Activated B cell treated with CpG ODN at 0.5 μM for 24 hours (primary cell): ENCODE measurements at places on chromosomes 7 and 10. TPM values are rescaled to one million over a fixed set of nuclear protein-coding genes. Genes with fewer than 3 reads are reported as not detected.

The UCN3 gene
- not detected in 2 replicates for total RNA-seq

The TET1 gene
- total RNA-seq, result 0.54 and 0.69 TPM in 2 replicates

The GBX1 gene
- total RNA-seq, result not detected in 2 replicates

The ZNF511 gene
- total RNA-seq, result 56.7 and 58.2 TPM in 2 replicates

- no peak for DNase-seq
- H3K27me3 ChIP-seq, result no peaks in the 10 kb centered on the region
- H3K4me1 ChIP-seq, result no peaks in the 10 kb centered on the region
- no peaks in the 10 kb centered on the region for H3K36me3 ChIP-seq
- no peak overlapping the region for H3K4me3 ChIP-seq
- no peak overlapping the region for H3K27ac ChIP-seq
Observed at GRCh38 chr7:122588621-122589020, 110.3 kb downstream of the RNF133 start.

- H3K36me3 ChIP-seq, result peaks cover 18% of the 10 kb centered on the region
- DNase-seq, result no peak
- H3K27me3 ChIP-seq, result no peaks in the 10 kb centered on the region
- H3K4me1 ChIP-seq, result peaks cover 3% of the 10 kb centered on the region
Observed at GRCh38 chr10:7233259-7233991, 177.4 kb downstream of the SFMBT2 start.

GRCh38 chr10:70265032-70265689 lies 18.6 kb downstream of the NPFFR1 start:
- no peak overlapping the region for H3K27ac ChIP-seq
- H3K4me1 ChIP-seq, result no peaks in the 10 kb centered on the region
- no peak for DNase-seq

- no peak overlapping the region for H3K27ac ChIP-seq
- no peak overlapping the region for H3K4me3 ChIP-seq
- no peaks in the 10 kb centered on the region for H3K4me1 ChIP-seq
- DNase-seq, result no peak
Observed at GRCh38 chr7:52705768-52706167, 329.7 kb upstream of the POM121L12 start.

DNA sequence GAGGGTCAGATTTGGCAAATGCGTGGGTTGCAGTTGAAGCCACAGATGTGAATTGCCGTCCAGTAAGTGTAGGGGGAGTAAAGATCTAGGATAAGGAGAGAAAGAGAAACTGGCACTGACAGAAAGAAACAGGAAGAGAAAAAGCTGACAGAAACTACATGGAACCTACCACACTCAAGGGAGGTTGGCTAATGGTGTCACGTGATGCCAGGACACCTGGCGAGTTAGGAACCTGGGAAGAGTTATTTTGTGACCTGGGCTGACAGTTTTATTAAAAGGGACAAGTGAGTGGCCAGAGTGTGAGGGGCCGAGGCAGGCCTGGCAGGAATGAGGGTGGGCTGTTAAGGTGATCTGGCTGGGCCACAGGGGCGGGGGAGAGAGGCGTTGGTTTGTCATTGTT lies 188.7 kb downstream of the ADARB2 start:
- no peak overlapping the region for H3K4me3 ChIP-seq
- H3K27ac ChIP-seq, result no peak overlapping the region
- no peaks in the 10 kb centered on the region for H3K36me3 ChIP-seq
- H3K4me1 ChIP-seq, result peaks cover 8% of the 10 kb centered on the region

DNA sequence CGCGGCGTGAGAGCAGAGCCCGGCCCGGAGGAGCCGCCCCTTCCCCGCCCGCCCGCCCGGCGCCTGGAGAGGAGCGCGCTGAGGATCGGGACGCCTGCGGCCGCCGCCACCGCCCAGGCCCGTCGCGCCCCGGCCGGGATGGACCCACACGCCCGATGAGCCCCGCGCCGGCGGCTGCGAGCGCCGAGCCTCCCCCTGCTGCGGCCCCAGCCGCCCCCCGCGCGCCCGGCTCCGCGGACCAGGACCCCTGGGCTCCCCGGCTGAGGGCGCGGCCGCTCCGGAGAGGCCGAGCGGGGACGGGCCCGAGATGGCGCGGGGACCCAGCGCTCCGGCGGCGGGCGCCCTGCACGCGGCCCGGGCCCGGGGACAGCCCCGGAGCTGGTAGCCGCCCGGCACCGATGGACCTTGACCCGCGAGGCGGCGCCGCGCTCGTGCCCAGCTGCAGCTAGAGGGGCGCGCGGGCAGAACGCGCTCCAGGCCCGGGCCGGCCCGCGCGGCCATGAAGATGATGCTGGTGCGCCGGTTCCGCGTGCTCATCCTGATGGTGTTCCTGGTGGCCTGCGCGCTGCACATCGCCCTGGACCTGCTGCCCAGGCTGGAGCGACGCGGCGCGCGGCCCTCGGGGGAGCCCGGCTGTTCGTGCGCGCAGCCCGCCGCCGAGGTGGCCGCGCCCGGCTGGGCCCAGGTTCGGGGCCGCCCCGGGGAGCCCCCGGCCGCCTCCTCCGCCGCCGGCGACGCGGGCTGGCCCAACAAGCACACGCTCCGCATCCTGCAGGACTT lies 520 bp downstream of the FAM20C start:
- H3K27me3 ChIP-seq, result peaks cover 48% of the 10 kb centered on the region
- H3K27ac ChIP-seq, result no peak overlapping the region
- no peak overlapping the region for H3K4me3 ChIP-seq
- DNase-seq, result no peak

GRCh38 chr10:124300224-124300623 lies 118.5 kb downstream of the OAT start:
- H3K4me1 ChIP-seq, result no peaks in the 10 kb centered on the region
- no peak overlapping the region for H3K27ac ChIP-seq

GRCh38 chr10:660413-660969 lies 29.0 kb downstream of the DIP2C start:
- H3K27ac ChIP-seq, result no peak overlapping the region
- H3K36me3 ChIP-seq, result no peaks in the 10 kb centered on the region
- H3K4me3 ChIP-seq, result no peak overlapping the region

DNA sequence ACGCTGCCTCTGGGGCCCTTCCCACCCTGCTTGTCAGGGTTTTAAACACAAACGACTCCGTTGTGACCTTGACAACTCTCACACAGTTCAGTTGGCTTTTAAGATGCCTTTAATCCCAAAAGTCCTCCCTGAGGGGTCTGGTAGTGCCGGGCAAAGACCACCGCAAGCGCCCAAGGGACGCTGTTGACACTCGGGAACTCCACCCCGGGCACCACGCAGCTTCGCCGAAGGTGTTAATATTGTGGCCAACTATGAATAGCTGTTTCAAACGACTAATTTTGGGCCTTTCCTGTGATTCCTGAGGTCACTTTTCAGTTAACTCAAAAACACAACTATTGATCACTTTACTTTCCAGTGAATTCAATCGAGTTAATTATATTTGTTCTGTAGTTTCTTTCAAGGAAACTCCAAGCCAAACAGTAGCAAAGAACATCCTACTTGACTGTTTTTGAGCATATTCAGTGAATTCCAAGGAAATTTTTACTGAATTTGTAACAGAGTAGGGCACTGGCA lies 958 bp upstream of the ESYT2 start:
- peaks cover 2% of the 10 kb centered on the region for H3K36me3 ChIP-seq
- no peaks in the 10 kb centered on the region for H3K27me3 ChIP-seq
- H3K4me1 ChIP-seq, result peaks cover 24% of the 10 kb centered on the region
- peak overlapping the region; percentile 88 for H3K4me3 ChIP-seq
- peak overlapping the region; percentile 92 for H3K27ac ChIP-seq

GRCh38 chr7:150406567-150407421 lies 27.7 kb downstream of the ZNF775 start:
- H3K27me3 ChIP-seq, result no peaks in the 10 kb centered on the region
- peaks cover 39% of the 10 kb centered on the region for H3K36me3 ChIP-seq
- H3K27ac ChIP-seq, result peak overlapping the region; percentile 99
- H3K4me1 ChIP-seq, result peaks cover 72% of the 10 kb centered on the region
- DNase-seq, result peak; percentile 53

DNA sequence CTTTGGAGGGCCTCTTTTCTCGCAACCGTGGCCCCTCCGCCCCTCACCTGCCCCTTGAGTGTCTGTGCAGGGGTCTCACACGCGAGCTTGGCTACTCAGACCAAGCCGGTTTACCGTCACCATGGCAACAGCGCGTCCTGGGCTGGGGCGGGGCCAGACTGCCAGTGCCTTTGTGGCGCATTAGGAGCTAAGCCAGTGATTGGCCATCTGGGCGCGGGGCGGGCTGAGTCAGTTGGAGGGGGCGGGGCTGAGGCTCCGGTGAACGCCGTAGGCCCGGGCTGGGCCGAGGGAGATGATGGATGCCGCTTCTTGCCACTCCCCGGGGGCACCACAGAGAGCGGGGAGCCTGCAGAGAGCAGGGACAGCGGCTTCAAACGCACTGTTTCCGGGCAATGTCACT lies 48.7 kb upstream of the FXYD4 start:
- peaks cover 24% of the 10 kb centered on the region for H3K27me3 ChIP-seq
- peak; percentile 40 for DNase-seq
- H3K36me3 ChIP-seq, result no peaks in the 10 kb centered on the region
- H3K4me3 ChIP-seq, result peak overlapping the region; percentile 20
- H3K4me1 ChIP-seq, result peaks cover 11% of the 10 kb centered on the region

DNA sequence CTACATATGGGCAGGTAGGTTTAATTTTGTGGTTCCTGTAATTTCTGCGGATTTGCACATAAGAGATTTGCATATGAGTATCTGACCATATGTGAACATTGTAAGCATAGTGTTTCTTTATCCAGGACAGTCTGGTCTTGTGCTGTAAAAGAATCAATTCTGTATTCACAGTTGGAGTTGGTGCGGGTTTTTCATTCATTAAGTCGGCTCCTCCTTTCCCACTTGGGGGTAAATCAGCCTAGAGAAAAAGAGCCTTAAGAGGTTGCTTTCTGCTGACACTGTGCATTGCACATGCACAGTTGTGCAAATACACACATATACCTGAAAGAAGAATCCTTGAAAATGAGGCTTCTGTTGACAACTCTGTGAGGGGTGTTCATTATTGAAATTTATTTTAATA lies 6.1 kb upstream of the CYP26C1 start:
- H3K27me3 ChIP-seq, result peaks cover 2% of the 10 kb centered on the region
- peaks cover 2% of the 10 kb centered on the region for H3K4me1 ChIP-seq
- H3K36me3 ChIP-seq, result peaks cover 27% of the 10 kb centered on the region
- H3K4me3 ChIP-seq, result no peak overlapping the region

DNA sequence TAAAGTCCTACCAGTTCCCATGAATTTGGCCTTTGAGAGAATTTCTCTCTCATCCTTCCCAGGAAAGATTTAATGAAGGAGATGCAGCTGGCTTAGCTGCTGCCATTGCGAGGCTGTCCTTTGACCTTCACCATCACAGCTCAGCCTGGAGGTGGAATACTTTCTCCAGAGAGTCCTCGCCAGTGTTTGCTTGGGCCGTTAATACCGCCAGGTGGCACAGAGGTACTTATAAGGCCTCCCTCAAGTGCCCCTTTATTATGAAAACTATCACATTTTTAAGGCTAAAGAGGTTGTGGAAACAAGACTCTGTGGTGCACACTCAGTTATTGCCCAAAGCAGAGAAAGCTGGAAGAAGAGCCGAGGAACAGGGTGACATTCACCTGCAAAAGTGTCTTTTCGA lies 330.6 kb downstream of the CCSER2 start:
- H3K4me3 ChIP-seq, result no peak overlapping the region
- DNase-seq, result no peak
- peaks cover 7% of the 10 kb centered on the region for H3K4me1 ChIP-seq
- no peaks in the 10 kb centered on the region for H3K36me3 ChIP-seq
- H3K27me3 ChIP-seq, result no peaks in the 10 kb centered on the region
- H3K27ac ChIP-seq, result no peak overlapping the region

DNA sequence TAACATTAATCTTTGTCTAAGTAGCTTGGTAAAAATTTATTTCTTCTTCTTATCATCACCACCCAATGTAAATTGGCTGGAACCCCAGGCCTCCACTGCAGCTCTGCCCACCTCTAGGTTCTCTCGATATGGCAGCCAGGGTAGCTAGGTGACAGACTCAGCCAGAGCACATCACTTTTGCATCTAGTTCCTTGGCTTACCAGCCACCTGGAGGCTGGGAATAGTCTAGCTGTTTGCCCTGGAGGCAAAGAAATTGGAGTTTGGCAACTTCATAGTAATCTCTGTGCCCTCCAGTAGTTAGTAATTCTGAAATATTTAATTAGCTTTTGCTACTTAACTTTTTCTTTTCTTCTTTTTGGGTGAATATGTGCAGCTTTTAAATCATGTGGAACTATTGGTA lies 9.4 kb downstream of the IFRD1 start:
- H3K27me3 ChIP-seq, result no peaks in the 10 kb centered on the region
- DNase-seq, result no peak
- H3K4me3 ChIP-seq, result no peak overlapping the region
- H3K27ac ChIP-seq, result no peak overlapping the region
- H3K36me3 ChIP-seq, result peaks cover 80% of the 10 kb centered on the region
